ENCODE measurements at places on chromosomes 7 and 10.

GRCh38 chr7:144527051-144527471, 123.6 kb upstream of the NOBOX start:
- DNase-seq = no peak

DNA sequence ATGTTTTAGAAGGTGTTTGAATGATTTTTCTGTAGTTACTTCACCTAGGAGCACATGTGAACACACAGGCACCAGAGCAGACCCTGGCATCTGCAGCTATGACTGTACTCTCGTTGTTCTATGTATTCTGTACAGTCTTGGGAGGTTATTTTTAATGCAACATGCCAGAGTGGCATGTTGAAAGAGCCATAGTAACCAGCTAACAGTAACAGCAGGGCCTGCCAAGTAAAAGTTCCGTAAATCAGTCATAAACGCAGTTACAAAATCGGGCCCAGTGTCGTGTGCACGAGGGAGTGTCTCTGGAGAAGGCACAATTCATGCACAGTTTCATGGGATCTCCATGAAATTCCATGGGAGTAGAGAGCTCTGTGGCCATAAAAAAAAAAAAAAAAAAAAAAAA, 108.3 kb upstream of the CDK6 start:
- DNase-seq = no peak

DNA sequence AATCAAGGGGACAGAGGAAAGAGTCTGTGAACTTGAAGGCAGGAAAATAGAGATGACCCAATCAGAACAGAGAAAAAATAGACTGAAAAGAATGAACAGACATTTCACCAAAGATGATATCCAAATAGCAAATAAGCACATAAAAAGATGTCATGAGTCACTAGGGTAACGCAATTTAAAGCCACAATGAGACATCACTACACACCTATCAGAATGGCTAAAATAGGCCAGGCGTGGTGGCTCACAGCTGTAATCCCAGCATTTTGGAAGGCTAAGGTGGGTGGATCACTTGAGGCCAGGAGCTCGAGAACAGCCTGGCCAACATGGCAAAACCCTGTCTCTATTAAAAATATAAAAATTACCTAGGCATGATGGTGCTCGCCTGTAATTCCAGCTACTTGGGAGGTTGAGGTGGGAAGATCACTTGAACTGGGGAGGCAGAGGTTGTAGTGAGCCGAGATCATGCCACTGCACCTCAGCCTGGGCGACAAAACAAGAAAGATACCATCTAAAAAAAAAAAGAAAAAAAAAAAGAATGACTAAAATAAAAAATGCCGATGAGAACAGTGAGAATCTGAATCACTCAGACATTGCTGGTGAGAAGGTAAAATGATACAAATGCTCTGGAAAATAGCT, 100.9 kb downstream of the LHPP start:
- DNase-seq = no peak

DNA sequence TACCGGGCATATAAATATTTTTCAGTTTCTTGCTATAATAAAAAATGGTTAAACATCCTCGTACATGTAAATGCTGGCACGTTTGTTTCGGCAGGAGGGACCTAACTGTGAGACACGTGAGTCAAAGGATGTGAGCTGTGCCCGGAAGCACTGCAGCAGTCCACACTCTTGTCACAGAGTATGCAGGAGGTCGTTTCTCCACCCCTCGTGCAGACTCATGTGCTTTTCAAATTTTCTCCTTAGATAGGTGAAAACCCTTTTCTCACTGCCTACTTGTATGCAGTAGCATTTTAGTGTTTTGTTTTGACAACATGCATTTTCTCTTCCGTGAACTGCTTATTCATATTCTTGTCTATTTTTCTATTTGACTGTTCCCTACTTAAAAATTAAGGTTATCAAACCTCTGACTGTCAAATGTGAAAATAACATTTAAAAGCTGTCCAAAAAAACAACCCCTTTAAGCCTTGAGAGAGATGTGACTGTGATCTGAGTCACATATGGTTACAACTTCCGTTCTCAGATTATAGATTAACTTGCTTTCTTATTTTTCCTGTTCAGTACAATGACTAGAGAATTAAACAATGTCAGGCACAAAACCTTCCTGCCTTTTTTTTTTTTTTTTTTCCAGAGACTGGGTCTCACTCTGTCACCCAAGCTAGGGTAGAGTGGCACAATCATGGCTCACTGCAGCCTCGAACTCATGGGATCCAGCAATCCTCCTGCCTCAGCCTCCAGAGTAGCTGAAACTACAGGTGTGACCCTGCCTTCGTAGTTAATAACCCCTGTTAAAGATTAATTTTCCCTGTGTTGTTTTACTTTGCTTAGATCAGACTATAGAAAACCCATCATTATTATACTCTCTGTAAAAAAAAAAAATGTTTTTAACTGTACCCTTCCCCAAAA, 45.1 kb downstream of the DPY19L1 start:
- DNase-seq = no peak

DNA sequence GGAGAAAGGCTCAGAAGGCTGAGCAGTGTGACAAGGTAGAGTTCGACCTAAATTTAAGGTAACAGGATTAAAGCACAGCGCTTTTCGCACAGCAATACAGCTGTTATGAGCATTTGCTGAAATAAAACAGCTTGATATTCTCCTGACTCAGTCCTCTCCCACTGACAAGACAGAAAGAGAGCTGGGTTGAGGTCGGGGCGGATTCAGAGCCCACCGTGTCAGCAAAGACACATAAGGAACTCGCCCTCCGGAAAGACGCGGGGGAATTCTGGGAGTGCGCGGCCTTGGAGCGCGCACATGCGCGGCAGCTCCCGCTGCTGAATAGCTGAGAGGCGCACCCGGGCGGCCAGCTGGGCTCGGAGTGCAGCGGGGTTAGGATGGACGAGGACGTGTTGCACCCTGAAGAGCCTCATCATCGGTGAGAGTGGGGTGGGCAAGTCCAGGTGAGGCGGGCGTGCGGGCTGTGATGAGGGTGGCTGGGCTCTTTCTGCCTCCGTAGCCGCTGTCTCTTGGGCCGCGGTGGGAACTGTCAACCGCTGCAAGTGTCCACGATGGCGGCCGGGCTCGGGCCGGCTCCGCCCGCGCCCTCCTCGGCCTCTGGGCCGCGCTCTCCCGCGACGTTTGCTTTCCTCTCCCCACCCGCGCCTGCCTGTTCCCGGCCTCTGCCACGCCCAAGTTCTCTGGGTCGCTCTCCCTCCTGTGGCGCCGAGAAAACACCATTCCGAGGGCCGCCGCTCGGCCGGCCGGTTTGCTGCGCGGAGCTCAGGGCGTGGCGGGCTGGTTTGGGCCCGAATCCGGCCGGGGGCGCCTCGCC, 120.6 kb downstream of the LYZL1 start:
- DNase-seq = no peak

DNA sequence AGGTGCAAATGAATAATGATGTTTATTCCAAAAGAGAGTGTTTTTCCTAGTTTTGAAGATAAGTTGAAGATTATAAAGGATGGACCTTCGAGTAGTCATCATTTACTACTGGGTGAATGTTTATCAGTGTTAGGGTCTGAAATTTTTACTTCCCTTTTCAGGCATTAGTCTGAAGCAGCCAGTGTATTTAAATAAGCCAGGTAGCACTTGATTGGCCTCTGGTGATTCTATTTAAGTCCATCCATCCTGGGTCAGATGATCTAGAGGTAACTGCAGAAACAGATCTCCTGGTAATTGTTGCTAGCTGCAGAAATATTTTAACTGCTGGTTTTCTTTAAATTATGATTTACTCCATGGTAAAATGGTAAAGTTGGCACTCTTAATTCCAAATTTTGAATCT, 34.1 kb upstream of the AGR2 start:
- no peak for DNase-seq

DNA sequence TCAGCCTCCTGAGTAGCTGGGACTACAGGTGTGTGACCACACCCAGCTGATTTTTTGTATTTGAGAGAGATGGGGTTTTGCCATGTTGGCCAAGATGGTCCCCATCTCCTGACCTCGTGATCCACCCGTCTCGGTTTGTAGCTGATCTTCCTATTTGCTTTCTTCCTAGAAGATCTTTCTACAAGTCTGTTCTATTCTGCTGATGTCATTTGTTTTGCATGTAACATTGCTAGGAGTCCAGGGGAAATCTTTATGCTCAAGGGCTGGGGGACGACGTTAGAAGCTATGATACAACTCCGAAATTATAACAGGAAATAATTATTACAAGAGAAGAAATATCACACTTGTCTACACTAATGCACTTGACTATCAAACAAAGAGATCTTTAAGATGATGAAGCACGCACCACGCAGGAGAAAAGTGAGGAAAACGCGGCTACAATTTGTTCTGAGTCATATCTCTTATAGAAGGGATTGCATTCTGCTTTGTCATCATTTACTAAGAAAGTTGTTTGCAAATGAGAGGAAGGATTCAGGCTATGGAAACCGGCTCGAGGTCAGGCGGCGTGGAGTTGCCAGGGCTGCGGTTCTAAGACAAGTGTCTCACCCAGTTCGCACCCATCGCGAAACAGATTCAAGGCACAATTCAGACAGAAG, 103.0 kb upstream of the CARD11 start:
- DNase-seq = no peak

DNA sequence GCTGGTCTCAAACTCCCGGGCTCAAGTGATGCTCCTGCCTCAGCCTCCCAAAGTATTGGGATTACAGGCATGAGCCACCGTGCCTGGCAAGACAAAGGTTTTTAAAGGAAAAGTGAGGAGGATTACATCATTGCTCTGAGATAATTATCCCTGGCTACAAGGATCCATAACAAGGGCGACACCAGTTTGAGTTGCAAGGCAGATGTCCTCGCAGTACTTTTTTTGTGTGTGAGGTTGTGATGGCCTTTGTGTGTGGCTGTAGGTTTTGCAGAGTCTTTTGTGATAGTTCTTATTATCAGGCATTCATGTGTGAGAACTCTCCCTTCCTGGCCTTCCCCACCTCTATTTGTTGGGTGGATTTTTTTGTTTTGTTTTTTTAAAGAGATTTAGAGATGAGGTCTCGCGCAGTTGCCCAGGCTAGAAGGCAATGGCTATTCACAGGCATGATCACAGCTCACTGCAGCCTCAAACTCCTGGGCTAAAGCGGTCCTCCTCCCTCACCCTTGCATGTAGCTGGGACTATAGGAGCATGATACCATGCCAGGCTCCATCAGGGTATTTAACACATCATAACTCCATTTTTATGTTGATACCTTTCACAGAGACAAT, 10.0 kb downstream of the BTBD16 start:
- DNase-seq = no peak

- DNase-seq = no peak
These were observed 9.6 kb downstream of the FGF8 start for GRCh38 chr10:101766306-101766705.

GRCh38 chr10:43177595-43177994, 39.4 kb downstream of the CSGALNACT2 start:
- DNase-seq = no peak

- no peak for DNase-seq
These were observed 10.3 kb upstream of the PAPOLB start for GRCh38 chr7:4871930-4872675.

- DNase-seq = no peak
These were observed 108.6 kb downstream of the SEMA3A start for GRCh38 chr7:84085998-84086397.

DNA sequence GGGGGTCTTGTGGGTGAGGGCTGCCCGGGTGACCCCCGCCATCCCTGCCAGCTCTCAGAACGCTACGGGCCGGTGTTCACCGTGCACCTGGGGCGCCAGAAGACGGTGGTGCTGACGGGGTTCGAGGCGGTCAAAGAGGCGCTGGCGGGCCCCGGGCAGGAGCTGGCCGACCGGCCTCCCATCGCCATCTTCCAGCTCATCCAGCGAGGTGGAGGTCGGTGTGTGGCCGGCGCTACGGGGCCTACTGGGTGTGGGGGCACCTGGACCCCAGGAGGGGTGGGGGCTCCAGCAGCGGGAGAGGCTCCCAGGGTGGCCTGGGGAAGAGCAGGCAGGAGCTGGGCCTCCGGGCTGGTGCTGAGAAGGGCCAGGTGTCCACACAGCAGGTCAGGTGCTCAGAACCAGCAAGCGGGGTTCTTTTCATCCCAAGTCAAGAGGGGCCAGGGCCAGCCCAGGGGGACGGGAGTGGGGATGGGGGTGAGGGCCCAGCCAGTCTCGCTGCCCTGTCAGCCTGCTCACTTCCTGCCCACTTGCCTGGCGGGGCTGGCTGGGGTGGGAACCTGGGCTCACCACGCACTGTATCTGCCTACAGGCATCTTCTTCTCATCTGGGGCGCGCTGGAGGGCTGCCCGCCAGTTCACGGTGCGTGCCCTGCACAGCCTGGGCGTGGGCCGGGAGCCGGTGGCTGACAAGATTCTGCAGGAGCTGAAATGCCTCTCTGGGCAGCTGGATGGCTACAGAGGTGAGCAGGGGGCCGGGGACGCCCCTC, 1.6 kb downstream of the CYP2W1 start:
- DNase-seq = no peak

- no peak for DNase-seq
These were observed 2.7 kb upstream of the IGFBP3 start for GRCh38 chr7:45923818-45924217.

DNA sequence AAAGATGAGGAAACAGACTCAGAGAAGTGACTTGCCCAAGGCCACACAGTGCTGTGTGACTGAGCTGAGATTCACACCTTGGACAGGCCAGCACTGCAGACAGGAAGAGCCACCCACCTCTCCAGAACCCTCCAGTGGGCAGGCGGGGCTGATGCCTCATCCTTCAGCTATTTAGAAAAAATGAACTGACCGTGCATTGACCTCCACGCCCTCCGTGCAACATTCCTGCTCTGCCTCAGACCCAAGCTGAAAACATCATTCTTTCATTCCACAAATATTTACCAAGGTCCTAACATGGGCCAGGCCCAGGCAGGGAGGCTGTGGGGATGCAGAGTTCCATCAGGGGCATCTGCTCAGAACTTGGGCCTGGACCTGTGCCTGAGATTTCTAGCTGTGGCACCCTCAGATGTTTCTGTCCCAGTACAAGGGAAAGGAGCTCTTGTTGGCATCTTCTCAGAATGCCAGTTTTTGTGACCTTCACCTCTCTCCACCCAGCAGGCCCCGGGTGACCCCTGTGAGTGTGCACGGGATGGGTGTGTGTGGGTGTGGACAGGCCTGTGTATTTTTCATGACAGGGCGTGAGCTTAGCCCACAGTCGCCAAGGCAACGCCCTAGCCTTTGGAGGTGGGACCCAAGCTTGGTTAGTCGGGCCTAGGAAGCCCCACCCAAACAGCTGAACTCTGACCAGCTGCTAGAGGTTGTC, 6.5 kb downstream of the VSIR start:
- DNase-seq = no peak

- no peak for DNase-seq
These were observed 1.9 kb downstream of the SLC18A3 start for GRCh38 chr10:49611816-49612512.

GRCh38 chr10:131271195-131271880, 40.2 kb downstream of the TCERG1L start:
- no peak for DNase-seq

- no peak for DNase-seq
These were observed 251.4 kb downstream of the SDK1 start for GRCh38 chr7:3552499-3552898.

DNA sequence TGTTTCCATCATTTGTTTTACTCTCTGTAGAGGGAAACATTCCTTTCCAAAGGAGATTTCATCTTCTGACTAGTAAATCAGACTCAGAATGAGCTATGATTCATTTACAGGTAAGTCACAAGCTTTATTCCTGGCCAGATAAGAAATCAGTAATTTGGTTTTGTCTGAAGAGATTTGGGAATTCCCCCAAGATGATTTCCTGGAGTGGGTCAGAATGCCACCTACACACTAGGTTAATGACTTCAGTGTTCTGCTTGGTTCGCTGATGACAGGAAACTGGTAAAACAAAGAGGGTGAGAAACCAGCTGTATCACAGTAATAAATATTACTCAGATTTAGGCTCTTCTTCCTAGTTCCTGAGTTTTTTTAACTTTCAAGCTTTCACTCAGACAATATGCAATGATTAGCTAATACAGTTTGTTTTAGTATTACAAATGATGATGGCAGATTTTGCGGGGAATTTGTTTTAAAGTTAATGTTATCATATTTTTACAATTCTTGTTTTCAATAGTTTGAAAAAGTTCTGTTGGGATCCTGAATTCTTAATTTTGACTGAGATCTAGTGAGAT, 8.3 kb upstream of the ASZ1 start:
- DNase-seq = no peak

All from NCI-H187 (cell line).